Activated T-helper 17 cell treated with anti-CD3 and anti-CD28 coated beads, Interleukin-2, amount 50 U/mL, for 72 hours (primary cell): ENCODE measurements at places on chromosomes 11 and 22. TPM values are rescaled to one million over a fixed set of nuclear protein-coding genes. Genes with fewer than 3 reads are reported as not detected.

DNA sequence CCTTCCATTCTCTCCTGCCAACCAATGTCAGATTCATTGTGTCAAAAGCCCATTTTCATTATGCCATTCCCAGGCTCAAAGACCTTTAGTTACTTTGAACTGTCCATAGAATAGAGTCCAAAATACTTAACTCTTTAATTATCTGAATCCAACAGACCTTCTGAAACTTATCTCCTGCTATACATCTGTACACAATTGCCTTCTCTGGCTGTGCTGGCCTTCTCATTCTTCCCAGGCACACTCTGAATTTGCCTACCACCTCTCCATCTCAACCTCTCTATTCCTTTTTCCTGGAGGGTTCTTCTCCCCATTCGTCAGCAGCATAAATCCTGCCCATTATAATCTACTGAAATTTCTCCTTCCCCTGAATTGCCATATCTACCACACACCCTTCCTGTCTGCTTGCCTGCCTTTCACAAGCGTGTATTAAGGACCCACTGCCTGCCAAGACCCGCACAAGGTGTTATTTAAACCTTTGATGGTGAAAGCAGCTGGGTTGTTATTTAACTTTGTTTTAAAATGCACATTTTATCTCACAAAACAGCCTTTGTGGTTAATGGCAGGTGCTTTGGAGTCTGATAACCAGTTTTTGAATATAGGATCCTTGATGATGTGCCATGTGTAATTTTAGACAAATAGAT is 125.9 kb downstream of the CCDC81 start:
- no peak for ATAC-seq

GLB1L2 gene
- 2.0 TPM for total RNA-seq

GRCh38 chr11:96748639-96749370 is 359.0 kb downstream of the JRKL start:
- ATAC-seq, result no peak

- ATAC-seq, result peak; percentile 97
Measured at GRCh38 chr11:67382276-67383136, 9.1 kb upstream of the CLCF1 start.

- ATAC-seq, result peak; percentile 97
Measured at GRCh38 chr22:24486501-24486921, 8.6 kb upstream of the UPB1 start.

ANKK1 gene
- 0.67 TPM for total RNA-seq

DNA sequence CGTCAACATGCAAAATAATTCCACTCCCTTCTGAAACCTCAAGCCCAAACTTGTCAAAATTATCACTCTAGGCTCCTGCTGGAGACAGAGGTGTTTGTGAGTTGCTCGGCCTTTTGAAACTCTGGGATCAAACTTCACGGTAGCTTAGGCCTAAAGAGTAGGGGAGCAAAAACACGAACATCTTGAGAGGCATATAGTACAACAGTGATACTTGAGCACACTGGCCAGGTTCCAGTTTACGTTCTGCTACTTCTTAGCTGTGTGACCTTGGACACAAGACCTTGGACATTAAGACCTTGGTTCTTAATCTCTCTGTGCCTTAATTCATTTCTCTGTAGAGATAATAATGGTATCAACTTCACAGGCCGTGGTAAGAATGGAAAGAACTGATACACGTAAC is 123.5 kb upstream of the LMO1 start:
- ATAC-seq, result no peak

DNA sequence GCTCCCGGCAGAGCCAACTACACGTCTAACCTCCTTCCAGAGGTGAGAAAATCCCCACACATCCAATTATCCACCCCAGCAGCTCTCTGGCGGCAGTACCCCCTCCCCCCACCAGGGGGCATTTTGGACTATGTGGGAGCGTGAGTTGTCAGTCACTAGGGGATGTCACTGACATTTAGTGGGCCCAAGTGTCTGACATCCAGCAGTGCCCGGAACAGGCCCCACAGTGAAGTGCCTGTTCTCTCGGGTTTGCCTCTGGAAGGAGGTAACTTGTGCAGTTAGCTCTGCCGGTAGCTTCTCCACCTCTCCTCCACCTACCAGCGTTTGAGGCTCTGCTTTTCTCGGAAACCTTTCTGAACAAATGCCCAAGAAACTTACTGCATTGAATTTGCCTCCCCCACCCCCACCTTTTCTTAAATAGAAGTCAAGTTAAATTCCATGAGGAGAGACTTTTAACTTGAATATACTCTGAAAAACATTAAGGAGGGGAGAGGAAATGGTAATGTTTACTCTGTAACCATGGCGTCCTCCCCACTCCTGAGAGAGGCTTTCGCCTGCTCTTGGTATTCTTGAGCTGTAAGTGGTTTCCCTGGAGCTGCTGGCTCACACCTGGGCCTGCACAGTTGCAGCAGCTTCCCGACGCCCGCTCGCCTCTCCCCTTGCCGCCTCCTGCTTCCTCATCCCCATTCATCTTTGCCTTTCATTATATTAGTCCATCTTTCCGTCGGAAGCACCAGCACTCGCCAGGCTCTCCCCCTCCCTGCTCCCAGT is 112.8 kb downstream of the WNT7B start:
- peak; percentile 70 for ATAC-seq

FOLR2 gene
- not detected for total RNA-seq

- peak; percentile 91 for ATAC-seq
Measured at GRCh38 chr11:78325274-78325781, 92.3 kb downstream of the GAB2 start.

GRCh38 chr11:121657146-121657545 is 204.4 kb upstream of the SORL1-AS1 start:
- ATAC-seq, result no peak

GRCh38 chr11:61335355-61335710 is 2.3 kb downstream of the TKFC start:
- no peak for ATAC-seq

DNA sequence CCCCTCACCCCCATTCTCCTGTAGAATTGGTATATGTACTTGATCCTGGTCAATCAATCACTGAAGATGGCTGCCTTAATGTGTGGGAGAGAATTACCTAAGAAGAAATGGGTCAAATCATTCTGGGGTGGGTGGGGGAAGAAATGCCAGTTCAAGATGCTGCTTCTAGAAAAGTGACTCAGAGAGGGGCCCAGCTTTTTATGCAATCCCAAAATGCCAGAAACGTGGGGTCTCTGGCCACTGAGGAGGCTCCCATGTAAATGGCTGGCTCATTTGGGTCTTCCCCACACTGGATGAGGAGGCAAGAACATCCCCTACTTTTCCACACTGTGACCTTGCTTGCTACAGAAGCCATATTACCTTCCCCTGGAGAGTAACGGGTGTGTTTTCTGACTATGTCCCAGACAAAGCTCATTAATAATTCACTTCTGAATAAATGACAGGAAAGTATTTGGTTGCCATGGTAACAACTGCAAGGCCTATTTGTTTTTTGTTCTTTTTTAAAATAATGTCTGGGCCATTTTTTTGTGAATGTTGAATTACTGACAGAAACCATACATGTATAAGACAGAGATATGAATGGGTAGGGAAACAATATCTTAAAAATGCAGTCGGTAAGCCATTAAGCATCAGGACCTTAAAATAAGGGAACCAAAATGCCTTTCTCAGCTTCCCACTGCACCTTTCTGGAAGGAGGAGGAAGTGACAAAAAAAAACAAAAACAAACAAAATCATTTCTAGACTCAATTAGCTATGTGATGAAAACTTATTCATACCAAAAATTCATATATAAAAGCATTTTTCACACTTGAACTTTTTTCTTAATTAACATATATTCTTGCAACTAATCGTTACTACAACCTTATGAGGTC is 32.0 kb downstream of the SLC1A2 start:
- peak; percentile 18 for ATAC-seq

TIMP3 gene
- not detected for total RNA-seq

DNA sequence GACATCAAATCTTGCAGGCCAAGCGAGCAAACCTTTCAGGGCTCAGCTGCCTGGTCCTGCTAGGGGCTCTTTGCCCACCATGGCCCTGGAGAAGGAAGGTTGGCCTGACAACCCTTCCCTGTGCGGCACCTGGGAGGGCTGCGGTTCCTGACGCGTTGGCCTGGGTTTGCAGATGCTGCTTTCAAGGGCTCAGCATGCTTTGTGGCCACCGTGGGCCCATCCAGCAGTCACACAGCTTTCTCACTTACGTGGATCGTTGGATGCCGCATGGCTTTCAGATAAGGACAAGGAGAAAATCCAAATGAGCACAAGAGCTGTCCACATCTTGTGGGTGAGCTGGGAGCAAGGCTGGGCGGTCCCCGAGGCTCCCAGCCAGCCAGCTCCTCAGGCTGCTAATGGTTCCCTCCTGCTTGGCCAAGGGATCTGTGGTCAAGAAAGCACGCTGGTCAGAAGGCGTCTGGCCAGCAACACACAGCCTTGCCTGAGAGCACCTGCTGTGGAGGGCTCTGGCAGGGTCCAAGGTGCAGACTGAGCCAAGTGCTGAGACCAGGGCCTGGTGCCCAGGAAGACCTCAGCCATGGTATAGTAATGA is 8.2 kb downstream of the C11orf24 start:
- ATAC-seq, result no peak

DNA sequence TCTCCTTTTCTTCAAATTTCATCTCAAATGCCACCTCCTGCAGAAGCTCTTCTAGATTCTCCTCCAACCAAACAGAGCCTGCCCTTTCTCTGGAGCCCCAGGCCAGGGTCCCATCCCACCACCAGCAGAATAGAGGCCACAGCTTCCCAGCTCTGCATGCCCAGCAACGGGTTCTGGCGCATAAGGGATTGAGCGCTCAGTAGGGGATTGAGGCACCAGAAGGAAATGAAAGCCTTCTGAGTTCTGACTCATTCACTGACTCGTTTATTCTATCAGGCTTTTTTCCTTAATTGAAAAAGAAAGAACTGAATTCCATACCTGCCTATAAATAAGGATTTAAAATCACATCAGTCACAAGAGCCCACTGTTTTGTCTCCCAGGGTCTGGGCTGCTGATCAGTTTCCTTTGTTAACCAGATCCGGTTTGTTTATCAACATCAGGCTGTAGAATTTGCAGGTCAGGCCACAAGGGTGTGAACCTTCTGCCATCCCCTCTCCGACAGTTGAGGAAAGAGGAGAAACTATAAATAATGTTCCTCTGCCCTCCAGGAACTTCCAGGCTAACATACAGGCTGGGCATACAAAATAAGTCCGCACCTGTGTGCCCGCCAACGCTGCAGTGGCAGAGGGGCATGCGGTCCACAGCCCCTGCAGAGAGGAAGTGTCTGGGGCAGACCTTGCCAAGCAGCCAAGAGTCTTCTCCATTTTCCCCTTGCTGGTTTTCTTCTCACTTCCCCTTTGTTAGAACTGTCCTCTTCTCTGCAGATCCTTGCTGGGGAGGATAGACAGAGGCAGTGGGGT is 63.5 kb upstream of the PRDM11 start:
- no peak for ATAC-seq

CLMP gene
- 0.67 TPM for total RNA-seq

HEPN1 gene
- not detected for total RNA-seq

DNA sequence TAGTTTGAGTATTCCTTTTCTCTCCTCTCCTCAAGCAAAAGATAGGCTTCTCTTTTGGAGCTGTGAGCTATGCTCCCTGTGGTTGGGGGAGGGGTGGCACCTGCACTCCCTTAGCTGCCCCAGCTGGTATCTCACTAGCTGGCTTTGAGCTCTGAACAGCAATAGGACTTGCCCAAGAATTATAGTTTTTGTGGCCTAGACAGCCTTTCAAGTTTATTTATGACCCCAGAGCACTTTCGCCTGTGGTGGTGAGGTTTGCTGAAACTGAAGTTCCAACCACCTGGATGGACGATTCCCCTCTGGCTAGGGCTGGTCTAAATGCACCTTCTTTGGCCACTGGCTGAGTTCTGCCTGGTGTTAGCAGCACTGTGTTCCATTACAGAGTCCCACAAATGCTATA is 37.1 kb upstream of the SLC37A2 start:
- no peak for ATAC-seq

DNA sequence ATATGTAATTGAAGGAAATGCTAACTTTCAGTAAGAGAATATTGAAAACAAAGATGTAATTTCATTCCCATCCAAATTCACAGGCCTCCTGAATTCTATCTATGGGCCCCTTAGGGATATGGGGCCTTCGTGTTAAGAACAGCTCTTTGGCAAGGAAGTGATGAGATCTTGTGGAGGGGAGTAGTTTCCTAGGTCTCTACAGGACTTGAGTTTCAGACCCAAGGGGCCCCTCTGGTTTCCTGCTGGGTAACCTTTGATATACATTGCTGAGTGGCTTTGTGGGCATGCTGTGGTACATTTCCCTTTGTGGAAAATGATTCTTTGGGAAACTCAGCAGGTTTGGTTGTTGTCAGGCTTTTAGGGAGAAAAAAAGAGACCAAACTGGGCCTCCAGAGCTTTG is 6.2 kb downstream of the STIM1 start:
- peak; percentile 11 for ATAC-seq

DNA sequence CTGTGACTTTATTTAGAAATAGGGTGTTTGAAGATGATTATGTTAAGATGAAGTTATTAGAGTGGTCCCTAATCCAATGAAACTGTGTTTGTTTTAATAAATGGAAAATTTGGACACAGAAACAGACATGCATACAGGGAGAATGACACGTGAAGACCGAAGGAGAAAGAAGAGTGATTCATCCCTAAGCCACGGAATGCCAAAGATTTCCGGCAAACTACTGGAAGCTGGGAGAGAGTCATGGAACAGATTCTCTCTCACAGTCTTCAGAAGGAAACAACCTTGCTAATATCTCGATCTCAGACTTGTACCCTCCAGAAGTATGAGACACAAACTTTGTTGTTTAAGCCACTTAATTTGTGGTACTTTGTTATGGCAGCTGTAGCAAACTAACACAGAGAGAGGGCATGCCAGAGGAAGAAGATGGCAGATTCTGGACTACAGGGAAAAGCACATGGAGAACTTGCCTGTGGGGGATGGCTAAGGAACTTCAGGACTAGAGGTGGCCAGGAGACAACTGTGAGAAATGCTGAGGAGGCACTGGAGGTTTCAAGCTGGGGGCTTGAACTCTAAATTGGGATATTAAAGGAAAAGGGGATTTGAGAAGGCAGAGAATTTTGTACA is 733.5 kb upstream of the CCDC90B start:
- no peak for ATAC-seq

GRCh38 chr22:35301372-35301874 is 1.7 kb downstream of the TOM1 start:
- no peak for ATAC-seq

FGF3 gene
- total RNA-seq, result not detected

GRCh38 chr11:111259896-111260295 is 14.4 kb downstream of the POU2AF2 start:
- no peak for ATAC-seq

DNA sequence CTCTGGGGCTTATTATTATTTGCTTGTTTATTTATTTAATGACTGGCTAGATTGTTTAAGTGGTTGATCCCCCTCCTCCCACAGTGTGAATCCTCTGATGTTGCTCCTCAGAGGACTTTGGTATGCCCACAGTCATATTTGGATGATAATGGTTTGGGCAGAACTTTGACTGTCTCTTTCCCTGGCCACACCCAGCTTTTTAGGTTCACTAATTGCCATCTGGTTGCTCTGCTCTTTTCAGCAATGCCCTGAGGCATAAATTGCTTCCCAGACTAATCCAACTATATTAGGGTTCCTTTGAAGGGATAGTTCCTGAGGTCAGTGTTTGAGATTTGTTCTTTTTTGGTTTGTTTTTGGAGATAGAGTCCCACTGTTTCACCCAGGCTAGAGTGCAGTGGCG is 99.3 kb upstream of the RRM1 start:
- no peak for ATAC-seq

C1QTNF6 gene
- 16.3 TPM for total RNA-seq

GRCh38 chr11:93016595-93016994 is 47.1 kb downstream of the MTNR1B start:
- ATAC-seq, result no peak
